ENCODE measurements at places on chromosomes 7 and 10.
A peak's percentile ranks its signal among the peaks of the same experiment; 100 is the strongest.

DNA sequence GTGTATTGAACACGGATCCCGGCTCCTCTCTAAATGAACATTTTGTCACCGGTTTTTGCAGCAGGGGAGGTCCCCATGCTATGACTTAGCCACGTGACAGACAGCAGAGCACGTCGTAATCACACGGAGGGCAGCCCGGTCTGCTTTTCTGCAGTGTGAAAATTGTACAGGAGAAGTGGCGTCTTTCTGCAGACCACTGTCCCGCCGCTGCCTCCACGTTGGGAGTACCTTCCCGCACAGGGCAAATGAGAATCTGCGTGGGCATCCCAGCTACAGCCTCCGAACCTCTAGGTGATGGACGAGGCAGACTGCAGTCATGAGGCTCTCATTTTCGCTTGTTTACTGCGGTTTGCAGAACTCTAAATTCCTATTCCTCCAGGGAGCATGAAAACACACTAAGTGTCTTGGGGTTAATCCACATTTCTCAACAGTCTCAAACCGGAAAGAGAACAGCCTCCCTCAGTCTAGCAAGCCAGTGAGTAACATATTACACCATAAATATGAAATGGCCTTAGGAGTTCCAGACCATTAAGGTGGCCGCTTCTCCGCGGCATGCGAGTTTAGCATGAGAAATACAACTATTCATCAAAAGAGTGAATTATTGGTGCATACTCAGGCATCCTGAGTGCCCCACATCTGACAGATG, 89.8 kb downstream of the TCERG1L start:
- no peak for DNase-seq

DNA sequence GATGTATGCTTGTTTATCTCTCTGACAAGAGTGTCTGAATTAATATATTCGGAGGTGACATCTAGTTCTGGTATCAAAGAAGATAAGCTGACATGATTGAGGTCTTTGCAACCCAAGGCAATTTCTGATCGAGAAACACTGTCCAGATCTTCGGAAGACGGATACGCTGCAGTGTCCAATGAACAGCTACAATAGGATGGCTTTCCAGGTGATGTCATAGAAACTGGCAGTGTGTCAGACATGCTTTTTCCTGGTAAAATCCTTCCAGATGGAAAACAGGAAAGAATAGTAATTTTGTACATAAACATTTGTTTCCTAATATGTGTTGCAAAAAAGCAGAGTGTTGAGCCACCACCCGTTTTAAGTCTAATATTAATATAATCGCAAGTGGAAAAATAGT, 33.4 kb downstream of the VWDE start:
- peak; percentile 54 for DNase-seq

GRCh38 chr7:3767917-3768777, 467.1 kb downstream of the SDK1 start:
- DNase-seq, result no peak

GRCh38 chr10:111338035-111338434, 261.2 kb downstream of the ADRA2A start:
- no peak for DNase-seq

DNA sequence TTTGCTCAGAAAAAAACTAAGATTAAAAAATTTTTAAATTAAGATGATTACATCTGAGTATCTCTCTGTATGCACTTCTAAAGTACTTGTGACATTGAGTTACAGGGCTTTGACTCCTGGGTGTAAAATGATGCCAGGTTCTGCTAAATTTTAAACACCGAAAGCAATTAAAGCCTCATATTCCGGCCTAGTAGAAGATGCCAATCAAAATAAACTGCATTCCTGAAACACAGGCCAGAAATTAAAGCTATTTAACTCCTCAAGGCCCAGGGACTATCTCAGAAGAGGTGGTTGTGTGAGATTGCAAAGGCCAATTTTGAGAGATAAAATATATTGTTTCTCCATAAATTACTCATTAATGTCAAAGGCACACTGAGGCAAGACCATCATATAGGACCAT, 388.3 kb downstream of the KIF20B start:
- no peak for DNase-seq

- DNase-seq, result no peak
Observed at GRCh38 chr7:127383123-127383835, 9.2 kb downstream of the ZNF800 start.

DNA sequence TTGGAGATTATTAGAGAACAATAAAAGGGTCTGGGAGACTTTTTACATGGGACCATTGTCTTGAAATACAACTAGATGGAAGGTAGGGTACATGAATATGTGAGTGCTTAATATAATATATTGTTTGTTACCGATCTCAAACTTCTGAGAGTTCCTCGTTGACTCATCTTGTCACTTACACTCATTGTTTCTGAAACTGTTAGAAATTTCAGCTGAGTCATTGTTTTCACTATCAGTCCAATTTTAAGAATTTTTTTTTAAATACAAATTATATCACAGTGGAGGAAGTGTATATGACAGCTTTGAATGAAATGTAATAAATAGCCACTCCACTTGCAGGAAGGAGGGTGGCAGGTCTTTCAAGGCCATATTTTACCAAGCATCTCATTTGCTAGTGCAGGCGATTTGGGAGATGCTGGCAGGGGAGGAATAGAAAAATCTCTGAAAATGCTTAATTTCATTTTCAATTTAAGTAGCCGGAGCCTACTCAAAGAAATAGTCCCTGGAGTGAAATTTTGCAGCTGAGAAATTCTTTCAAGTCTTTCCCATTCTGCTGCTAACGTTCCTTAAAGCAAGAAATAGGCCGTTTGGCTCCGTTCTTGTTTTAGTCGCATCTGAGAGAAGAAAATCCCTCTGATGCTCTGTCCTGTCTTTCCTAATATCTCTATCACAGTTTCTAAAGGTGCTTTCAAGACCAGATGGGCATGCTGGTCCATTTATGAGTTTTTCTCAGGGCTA, 1404.2 kb upstream of the CELF2 start:
- no peak for DNase-seq

DNA sequence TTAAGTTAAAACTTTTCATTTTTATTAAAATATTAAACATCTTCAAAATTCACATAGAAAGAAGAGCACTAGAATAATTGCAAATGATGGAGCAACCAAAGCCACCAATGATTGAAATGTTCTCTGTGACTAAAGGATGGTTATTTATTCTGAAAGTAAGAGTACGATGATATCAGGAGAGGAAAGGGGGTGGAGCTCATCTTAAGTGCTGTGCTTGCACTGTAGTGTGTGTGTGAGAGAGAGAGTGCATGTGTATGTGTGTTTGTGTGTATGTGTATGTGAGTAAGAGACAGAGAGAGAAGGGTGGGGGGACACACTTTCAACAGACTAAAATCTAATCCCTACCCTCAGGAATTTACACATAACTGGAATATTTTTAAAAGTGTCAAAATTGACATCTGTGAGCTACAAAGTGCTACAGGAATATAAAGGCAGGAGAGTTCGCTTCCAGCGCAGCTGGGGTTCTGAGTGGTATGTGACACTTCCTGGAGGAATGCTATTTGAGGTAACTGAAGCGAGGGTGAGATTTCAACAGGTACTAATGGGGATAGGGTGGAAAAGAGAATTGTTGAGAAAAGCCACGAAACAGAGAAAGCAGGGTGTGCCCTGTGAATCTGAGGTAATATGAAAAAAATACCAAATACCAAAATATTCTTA, 57.2 kb upstream of the SMNDC1 start:
- no peak for DNase-seq

GRCh38 chr7:3393862-3394261, 92.8 kb downstream of the SDK1 start:
- DNase-seq, result no peak

GRCh38 chr7:149005427-149006344, 22.6 kb downstream of the PDIA4 start:
- peak; percentile 85 for DNase-seq

DNA sequence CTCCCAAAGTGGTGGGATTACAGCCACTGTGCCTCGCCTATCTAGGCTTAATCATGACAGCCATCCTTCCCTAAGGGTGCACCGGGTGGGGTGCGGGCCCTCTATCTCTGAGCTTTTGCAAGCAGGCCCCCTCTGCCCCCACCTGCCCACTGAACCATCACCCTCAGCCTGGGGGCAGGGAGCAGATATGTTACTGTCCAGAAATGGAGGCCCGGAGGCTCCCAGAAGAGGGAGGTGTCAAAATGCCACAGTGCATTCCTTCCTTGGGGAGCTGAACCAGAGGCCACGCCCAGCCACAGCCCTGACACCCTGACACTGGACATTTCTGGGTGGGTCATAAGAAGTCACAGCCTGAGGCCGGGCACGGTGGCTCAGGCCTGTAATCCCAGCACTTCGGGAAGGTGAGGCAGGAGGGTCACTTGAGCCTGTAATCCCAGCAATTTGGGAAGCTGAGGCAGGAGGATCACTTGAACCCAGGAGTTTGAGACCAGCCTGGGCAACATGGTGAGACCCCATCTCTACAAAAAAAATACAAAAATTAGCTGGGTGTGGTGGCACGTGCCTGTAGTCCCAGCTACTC, 129.8 kb upstream of the TNRC18 start:
- DNase-seq, result no peak

DNA sequence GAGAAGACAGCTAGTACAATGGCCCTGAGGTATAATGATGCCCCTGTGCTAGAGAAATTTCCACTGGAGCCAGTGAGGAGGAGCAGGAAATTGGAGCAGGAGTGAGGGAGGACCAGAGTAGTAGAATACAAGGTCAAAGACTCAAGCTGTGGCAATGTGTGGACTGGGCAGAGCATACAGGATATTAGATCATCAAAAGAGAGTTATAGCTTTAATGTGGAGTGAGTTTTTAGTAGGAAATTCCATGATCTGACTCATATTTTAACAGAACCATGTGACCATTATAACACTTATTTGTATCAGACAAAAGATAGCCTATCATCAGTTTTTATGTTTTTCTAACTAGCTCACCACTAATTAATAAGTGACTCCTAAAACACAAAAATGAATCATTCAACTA, 154.1 kb downstream of the DGKB start:
- DNase-seq, result no peak

GRCh38 chr10:69845574-69846292, 44.0 kb downstream of the COL13A1 start:
- DNase-seq, result peak; percentile 67

DNA sequence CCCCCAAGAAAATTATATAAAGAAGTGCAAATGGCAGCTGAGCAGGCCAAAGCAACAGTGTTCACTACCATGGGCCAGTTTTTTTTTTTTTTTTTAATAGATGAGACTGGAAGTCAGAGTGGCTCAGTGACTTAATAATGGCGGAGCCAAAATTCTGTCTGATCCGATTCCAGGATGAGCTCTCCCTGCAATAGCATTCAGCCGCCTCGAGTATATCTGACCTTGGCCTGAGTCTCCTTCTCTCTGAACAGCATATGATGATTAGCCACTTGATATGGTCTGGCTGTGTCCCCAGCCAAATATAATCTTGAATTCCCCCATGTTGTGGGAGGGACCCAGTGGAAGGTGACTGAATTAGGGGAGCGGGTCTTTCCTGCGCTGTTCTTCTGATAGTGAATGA, 76.7 kb upstream of the PRLHR start:
- DNase-seq, result no peak

GRCh38 chr7:41880107-41880506, 177.2 kb upstream of the INHBA start:
- DNase-seq, result no peak

DNA sequence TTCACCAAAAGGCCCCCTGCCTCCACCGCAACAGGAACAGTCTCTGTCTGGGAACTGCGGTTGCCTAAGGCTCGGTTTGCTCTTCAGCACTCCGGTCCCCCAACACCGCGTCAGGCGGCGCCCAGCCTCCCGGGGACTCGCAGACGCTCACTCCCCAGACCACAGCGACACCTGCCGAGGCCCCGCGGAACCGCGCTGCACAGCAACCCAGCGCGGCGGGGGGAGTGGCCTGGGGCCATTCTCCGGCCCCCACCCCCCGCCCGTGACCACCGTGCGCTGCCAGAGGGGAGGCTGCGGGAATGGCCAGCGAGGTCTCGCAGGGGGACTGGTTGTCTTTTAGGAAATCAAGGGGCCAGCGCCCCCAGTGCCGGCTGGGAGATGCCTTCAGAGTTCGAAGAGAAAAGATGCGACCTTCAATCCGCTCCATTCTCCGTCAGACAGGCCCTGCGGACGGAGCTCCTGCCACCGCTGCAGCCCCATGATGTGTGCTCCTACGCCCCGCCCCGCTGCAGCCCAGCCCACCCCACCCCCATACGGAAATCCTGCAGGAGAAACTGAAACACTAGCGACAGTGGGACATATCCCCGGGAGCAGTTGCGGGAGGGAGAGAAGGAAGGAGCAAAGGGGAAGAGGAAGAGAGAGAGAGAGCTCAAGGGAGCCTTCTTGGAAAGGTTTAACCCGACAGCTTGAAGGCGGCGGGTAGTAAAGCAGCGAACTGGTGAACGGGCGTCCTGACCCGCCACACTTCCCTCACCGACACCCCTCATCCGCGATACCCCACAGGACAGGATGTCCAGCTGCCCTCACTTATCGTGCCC, 137.4 kb upstream of the CDCA7L start:
- DNase-seq, result peak; percentile 97

- no peak for DNase-seq
Observed at GRCh38 chr7:20083781-20084180, 133.4 kb downstream of the MACC1 start.

DNA sequence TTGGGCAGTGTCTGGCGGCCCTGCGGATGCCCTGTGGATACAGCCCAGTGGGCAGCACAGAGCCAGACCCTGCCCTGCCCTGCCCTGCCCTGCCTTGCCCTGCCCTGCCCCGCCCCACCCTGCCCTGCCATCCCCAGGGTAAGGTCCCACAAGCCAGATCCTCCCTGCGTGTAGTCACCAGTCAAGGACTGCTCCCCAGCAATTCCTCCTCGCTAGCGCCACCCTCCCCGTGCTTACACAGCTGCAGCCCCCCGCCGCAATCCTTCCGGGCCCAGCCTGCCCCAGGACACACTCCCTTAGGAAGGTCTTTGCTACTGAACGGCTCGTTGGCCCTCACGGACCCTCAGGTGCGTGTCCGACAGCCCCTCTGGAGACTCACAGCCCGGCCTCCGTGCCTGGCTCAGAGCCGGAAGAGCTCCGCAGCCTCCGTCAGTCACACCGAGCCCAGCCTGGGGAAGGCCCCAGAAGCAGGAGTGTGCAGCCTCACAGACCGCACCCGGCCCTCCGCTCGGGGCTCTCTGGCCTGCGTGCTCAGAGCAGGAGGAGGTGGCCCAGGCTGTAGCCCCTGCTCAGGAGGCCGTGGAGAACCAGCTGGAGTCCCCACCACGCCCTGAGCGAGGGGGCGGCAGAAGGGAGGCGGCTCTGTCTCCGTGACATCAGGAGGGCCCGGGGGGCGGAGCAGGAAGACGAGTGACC, 68.3 kb downstream of the PWWP2B start:
- DNase-seq, result no peak

DNA sequence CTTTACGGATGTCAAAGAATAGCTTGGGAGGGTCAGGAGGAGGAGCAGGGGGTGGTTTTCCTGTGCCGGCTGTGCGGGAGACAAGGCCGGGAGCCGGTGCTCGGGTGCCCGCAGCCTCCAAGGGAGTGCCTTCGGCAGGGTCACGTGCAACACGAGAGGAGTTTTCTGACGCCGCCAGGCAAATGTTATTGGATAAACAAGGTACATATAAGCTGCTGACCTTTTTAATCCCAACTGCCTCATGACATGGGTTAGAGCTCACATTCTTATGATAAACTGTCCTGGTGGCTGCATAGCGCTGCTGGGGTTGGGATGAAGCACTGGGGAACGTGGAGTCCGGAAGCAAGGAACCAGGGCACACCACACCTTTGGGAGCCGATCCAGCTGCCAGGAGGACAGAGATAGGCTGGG, 124.8 kb upstream of the PDLIM1 start:
- no peak for DNase-seq

GRCh38 chr10:112966194-112966855, 16.3 kb downstream of the TCF7L2 start:
- peak; percentile 45 for DNase-seq

Data from right forelimb (tissue), 1 donor.